ENCODE measurements at places on chromosomes 7 and 10. TPM values are rescaled to one million over a fixed set of nuclear protein-coding genes. Genes with fewer than 3 reads are reported as not detected.

Gene TMEM140
- total RNA-seq = 17.7 TPM

Gene A1CF
- not detected for total RNA-seq

Gene SPDYE1
- total RNA-seq = not detected

Gene EEF1AKMT2
- 15.7 TPM for total RNA-seq

Gene SCART1
- total RNA-seq = 2.5 TPM

Gene C10orf62
- total RNA-seq = not detected

Gene SLC39A12
- total RNA-seq = not detected

Gene OR2A42
- total RNA-seq = not detected

Gene MOGAT3
- total RNA-seq = not detected

Gene LLCFC1
- total RNA-seq = not detected

Data from smooth muscle cell of the pulmonary artery (primary cell).